Uterus (tissue), 4 donors: ENCODE measurements at places on chromosomes 3 and 15.

- DNase-seq = peak; percentile 55
Measured at GRCh38 chr3:57164217-57164656, 916 bp downstream of the IL17RD start.

- no peak for DNase-seq
Measured at GRCh38 chr15:63834500-63835210, 907 bp upstream of the HERC1 start.

- no peak for DNase-seq
Measured at GRCh38 chr3:115862849-115863248, 239.5 kb downstream of the GAP43 start.

DNA sequence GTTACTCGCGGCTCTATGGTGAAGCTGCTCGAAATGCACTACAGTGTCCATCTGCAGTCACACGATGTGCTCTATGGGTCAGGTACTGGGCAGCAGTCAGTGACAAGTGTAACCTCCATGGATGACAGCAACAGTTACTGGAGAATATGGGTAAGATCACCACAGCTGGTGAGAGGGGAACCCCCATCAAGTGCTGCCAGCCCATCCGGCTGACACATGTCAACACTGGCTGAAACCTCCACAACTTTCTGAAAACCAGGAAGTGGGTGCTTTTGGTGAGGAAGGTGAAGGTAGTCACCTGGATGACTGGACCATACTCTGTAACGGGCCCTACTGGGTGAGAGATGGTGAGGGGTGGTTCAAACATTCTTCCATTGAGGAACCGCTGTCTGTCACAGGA is 87.4 kb upstream of the C15orf39 start:
- no peak for DNase-seq

- DNase-seq = no peak
Measured at GRCh38 chr3:113659101-113659541, 37.3 kb downstream of the USF3 start.

DNA sequence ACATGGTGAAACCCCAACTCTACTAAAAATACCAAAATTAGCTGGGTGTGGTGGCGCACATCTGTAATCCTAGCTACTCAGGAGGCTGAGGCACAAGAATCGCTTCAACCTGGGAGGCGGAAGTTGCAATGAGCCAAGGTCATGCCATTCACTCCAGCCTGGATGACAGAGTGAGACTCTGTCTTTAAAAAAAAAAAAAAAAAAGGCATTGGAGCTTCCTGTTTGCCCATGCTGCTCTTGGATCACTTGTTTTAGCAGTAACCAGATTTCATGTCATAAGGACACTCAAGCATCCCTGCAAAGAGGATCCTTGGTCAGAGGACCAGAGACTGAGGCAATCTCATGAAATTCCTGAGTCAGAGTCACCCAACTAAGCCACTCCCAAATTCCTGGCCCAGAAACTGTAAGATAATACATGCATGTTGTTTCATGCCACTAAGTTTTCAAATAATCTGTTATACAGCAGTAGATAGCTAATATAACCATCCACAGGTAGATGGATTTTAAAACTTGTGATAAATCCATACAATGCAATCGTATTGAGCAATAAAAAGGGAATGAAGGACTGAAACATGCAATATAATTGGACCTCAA is 82.0 kb upstream of the XXYLT1 start:
- DNase-seq = no peak

DNA sequence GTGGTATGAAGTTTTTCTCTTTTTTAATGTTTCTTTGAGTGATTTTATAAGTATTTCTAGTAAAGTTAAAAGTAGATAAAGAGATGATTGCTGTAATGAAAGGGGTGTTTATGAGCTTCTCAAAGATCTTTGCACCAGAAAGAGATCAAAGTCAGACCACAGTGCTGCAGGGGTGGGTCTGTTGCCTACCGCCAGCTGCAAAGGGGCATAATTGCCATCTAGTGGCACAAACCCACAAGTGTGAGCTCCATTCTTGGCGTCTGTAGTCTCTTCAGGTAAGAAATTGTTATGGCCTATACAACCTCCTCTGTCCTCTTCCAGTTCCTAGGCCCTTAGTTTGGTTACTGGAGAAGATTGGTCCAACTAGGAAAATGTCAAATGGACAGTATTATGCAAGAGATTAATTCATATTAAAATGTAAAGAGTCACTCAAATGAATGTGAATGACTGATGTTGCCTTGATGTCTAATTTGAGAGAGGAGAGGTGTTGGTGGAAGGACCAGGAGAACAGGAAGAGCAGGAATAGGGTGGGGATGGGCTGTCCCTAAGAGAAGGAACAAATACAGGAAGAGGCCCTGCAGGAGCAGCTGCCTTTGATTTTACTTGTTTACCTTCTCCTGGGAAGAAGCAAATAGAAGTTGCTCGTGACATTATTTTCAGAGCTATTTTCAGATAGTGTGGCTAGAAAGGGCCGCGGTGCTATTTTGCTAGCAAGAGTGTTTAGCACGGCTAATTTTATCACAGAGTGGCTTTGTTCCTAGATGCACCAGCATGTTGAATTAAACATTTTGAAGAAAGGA is 53.0 kb upstream of the GSK3B start:
- DNase-seq = no peak

DNA sequence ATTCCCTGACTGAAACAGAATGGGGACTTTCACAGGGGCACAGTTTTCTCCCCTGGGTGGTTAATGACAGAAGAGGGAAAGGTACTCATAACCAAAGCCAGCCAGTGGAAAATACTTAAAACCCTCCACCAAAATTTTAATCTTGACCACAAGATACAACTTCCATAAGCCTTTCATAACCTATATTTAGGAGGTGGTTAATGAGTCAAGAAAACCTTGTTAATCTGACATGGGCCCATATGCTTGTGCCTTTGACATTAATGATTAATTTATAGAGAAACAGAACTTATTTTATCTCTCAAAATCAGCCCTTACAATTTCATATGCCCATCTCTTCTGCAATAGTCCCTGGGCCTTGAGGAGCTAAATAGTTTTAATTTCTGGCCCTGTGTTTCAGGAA is 31.2 kb downstream of the IQCF6 start:
- DNase-seq = no peak

DNA sequence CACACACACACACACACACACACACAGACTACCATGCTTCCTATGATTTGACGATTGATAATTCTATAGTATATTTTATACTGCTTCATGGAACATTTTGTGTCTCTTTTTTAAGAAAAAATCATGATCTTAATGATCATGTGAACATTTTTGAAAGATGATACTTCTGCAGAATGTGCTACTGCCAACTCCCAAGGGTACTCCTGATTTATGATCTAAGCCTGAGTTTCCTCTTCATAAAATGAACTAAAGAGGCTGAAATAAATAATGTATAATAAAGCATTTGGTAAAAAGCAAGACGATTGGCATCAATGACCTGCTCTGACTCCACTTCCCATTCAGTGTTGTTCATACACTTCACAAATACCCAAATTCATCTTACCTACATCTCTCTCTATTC is 333.8 kb upstream of the RBMS3 start:
- DNase-seq = no peak

DNA sequence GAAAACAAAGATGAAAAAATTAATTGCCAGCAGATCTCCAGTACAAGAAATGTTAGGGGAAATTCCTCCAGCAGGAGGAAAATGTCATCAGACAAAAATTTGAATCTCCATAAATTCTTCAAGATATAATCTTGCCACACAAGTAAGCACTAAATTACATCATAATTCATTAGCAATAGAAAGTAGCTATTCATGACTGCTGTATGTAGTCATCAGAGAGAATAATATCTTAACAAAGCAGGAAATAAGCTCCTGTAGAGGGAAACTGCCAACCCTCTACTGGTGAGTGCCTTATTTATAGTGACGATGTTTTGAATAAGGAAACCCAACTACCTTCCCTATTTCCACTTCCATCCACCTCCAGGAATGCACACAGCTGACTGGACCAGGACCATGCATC is 15.8 kb upstream of the SLC27A2 start:
- no peak for DNase-seq

DNA sequence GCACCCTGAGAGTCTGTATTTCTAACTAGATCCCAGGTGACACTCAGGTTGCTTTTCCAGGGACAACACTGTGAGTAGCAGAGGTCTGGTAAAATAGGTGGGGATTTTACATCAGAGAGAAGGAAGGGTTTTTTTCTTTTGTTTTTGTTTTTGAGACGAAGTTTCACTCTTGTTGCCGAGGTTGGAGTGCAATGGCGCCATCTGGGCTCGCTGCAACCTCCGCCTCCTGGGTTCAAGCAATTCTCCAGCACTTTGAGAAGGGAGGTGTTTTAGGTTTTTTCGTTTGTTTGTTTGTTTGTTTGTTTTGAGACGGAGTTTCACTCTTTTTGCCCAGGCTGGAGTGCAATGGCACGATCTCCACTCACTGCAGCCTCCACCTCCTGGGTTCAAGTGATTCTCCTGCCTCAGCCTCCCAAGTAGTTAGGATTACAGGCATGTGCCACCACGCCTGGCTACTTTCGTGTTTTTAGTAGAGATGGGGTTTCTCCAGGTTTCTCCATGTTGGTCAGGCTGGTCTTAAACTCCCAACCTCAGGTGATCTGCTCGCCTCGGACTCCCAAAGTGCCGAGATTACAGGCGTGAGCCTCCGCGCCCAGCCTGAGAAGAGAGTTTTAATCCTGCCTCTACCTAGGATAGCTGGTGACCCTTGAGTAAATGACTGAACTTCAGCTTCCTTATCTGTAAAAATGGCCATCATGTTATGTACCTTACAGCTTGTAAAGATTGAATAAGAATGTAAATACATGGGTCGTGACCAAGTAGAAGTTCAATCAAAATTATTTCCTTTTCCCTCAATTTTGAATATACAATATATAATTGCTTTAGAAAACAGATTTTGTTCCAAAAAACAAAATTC is 95.9 kb upstream of the FNDC3B start:
- no peak for DNase-seq

- no peak for DNase-seq
Measured at GRCh38 chr3:18585004-18585968, 160.1 kb upstream of the SATB1 start.

- no peak for DNase-seq
Measured at GRCh38 chr15:63178034-63178433, 11.4 kb upstream of the RAB8B start.

DNA sequence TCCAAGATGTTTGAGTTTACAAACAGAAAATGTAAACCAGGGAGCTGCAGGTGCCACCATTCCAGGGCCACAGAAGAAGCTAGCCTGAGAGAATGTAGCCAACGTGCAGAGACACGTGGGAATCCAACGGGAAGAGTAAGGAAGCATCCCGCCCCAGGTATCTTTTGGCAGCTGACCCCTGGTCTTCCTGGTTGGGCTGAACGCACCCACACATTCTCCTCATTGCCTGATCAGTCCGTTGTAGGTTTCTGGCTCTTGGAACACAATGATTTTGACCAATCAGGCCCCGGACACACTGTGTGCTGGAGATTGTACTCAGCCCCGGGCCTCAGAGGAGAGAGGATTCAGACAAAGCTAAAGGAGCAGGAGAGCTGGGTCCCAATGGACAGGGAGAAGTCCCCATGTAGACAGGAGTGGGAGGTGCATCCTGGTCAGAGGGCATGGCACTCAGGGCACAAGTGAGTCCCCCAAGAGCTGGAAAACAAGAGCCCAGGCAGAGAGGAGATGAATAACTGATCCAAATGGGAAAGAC is 102.3 kb downstream of the TPRA1 start:
- no peak for DNase-seq

GRCh38 chr3:179082416-179082815 is 10.8 kb upstream of the ZMAT3 start:
- no peak for DNase-seq

GRCh38 chr3:152399374-152399773 is 130.6 kb downstream of the MBNL1 start:
- DNase-seq = no peak

DNA sequence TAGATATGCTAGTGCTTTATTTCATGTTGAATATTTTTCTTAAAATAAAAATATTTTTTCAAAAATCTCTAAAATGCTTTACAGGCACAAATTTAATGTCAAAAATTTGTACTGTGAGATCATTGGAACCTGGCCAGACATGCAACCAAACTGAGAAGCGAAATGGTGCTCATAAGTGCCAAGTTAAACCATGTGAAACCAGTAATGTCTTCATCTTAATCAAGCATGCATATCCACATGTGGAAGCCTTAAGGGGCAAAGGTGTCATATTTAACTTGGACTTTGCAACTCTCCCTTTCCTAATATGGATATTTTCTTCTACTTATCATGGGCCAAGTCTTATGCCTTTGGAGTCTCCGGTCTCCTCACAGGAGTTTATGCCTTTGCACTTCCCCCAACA is 208.9 kb upstream of the COL8A1 start:
- DNase-seq = no peak

- DNase-seq = no peak
Measured at GRCh38 chr3:144771381-144771870, 799.8 kb downstream of the DIPK2A start.

- no peak for DNase-seq
Measured at GRCh38 chr15:99211926-99212325, 37.5 kb downstream of the TTC23 start.

DNA sequence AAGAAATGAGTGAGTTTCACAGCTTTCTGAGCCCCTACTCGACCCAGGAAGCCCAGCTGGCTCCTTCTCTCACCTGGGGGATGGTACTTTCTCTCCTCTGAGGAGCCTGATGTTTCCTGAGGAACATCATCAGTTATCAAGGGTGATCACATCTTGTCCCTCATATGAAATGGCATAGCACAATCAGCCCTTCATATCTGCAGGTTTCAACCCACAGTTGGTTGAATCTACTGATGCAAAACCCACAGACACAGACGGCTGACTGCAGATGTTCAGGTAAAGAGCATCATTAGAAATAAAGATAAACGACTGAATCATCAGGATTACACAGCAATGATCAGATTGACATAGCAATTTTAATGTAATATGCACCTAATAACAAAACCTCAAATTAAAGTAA is 93.6 kb upstream of the OSTN start:
- no peak for DNase-seq

DNA sequence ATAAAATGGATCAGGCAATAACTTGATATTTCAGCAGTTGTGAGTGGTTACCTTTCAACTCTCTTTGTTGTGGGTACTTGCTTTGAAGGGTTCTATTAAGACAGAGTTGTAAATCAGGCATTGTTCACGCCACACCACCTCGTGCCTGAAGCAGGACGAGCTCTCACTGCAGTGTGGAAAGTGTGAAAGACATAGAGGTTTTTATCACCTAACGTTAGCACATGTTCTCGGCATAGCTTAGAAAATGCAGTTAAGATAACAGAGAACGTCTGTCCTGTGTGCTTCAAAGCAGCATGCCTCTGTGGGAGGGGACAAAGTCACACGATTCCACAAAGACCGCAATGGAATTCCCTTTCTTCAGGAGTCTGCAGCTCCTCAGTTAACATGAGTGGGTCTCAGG is 7.8 kb downstream of the ADAMTS17 start:
- no peak for DNase-seq

GRCh38 chr3:168939651-168940238 is 723.8 kb downstream of the MECOM start:
- no peak for DNase-seq

GRCh38 chr15:38002883-38003477 is 68.5 kb downstream of the TMCO5A start:
- no peak for DNase-seq

DNA sequence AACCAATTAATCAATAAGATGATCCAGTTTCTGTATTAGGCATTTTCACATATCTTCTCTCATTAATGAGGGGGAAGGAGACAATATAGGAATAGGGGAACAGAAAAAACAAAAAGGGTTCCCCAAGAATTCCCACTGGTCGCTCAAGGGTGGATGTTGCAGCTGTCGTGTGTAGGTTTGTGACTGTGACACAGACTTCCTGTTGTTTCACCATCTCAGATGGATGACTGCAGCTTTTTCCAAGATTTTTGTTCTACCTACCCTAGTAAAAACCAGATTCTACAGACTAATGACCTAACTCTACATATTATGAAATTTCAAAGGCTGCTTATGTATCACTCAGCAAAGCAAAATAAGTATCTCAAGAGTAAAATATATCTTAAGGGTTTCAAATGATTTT is 73.7 kb upstream of the MB21D2 start:
- no peak for DNase-seq
